Activated CD4-positive, alpha-beta T cell treated with anti-CD3 and anti-CD28 coated beads for 36 hours (primary cell): ENCODE measurements at places on chromosomes 3 and 15. TPM values are rescaled to one million over a fixed set of nuclear protein-coding genes. Genes with fewer than 3 reads are reported as not detected.
A peak's percentile ranks its signal among the peaks of the same experiment; 100 is the strongest.

DNA sequence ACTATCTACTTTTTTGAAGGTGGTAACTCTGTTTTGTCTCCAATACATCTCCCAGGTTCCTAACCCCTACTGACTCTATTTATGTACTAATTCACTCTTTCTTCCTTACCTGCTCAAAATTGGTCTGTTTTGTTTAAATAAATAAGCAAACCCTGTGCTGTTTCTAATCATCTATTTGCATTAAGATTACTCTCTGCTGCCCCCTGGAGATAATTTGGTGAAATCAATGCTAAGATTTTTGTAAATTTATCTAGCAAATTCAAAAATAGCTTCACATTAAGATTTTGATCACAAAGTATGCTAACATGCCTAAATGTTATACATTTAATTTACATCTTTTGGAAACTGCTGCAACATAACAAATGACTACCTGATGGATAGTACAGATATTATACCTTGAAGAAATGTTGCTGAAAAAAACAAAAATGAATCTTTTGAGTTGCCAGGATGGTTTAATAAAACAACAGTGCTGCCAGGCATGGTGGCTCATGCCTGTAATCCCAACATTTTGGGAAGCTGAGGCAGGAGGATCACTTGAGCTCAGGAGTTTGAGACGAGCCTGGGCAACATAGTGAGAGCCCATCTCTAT is 4.4 kb upstream of the CD200R1 start:
- no peak for DNase-seq

Gene FBXO40
- total RNA-seq: not detected

Gene IGF2BP2
- total RNA-seq: 0.55 TPM

Gene CELF6
- 0.37 TPM for total RNA-seq

DNA sequence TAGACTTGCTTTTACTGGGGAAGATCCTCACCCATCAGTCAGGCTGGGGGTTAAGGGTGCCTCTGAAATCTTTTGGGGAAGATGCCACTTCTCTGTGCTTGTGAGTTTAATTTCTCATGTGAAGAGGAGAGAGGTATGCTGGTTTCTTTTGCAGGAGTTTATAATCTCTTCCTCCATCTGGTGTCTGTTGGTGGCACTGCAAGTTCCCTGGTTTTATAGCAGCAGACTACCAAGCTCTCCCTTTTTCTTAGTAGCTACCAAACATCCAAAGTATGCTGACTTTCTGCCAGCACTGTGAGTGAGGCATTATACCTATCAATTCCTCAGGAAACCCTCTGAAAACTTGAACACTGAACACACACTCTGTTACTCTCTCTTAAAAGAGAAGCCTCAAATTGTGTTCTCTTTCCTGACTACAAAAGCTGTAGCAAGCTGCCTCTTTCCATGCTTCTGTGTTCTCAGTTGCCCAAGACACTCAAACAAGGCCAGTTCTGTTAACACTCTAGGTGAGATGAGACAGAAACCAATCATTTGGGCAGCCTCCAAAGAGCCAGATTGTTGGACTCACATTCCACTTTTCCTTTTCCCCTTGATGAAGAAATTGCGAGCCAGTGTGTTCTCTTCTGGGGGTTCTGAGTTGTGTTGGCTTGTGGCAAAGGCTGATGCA is 299.5 kb downstream of the GAP43 start:
- DNase-seq: no peak

DNA sequence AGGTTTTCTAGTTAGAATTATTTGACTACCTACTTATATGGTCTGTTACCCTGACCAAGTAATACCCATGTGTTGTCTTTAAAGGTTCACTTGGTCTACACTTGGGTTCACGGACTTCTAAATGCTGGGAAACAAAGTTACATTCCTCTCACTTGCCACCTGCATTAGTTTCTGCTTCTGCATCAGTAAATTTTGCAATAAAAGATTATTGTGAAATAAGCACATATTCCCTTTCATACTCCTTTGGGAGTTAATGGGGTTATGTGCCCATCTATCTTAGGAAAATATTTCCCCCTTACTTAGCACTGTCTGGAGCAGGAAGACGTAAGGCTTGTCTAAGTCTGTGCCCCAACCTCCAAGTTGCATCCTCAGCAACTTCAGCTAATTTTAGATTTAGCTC is 160.7 kb downstream of the FRMD5 start:
- DNase-seq: no peak

DNA sequence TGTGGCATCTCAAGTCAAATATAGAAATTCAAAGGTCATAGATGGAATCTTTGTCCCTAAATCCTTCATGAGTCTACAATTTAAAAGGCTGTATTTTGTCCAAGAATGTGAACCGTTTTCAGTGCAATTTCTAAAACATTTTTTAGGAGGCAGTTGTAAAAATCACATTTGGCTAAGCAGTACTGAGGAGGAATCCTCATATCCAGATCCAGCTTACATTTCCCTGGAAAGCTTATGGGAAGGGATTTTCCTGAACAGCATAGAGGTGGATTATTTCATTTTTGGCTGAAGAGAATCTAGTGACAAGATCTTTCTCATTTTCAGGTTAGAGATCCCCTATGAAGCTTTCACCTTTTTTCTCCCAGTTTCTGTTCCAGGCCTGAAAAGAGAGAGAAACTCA is 178.4 kb downstream of the POLR2M start:
- no peak for DNase-seq

DNA sequence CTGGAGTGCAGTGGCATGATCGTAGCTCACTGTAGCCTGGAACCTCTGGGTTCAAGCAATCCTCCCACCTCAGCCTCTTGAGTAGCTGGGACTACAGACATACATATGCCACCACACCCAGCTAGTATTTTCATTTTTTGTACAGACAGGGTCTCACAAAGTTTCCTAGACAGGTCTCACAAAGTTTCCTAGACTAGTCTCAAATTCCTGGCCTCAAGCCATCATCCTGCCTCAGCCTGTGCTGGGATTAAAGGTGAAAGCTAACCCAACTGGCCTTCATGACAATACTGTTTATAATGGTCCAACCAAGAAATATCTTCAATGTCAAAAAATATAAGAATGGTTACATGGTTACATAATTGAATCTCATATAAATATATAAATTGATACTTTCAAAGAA is 24.0 kb downstream of the GPR176 start:
- no peak for DNase-seq

DNA sequence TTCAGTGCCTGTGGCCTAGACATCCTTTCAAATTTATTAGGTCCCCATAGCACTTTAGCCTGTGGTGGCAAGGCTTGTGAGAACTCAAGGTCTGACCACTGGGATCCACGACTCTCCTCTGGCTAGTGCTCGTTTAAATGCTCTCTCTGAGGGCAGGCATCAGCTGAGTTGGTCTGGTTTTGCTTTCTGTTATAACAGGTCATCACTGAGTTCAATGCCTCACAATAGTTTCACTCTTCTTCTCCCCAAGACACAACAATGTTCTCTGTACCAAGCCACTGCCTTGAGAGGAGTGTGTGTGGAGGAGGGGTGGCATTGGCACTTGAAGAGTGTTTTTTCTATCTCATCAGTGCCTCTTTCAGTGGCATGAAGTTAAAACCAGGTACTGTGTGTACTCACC is 7.6 kb downstream of the OR5K4 start:
- DNase-seq: no peak

Gene C3orf49
- not detected for total RNA-seq

DNA sequence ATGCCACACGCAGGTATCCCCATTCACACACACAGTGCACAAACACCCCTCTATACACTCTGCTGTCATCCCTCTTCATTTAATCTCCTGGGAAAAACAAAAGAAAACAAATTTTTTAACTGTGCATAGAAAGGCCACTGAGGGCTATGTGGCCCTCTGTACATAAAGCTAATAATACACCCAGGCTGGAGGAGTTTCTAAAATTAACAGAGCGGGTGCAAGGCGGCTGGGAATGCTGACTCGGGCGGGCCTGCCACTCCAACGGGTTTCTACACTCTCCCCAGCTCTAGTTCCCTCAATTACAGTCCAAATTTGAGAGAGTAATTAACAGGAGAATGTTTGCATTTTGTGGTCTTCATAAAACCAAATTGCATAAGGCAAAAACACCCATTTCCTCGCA is 23.1 kb downstream of the HCN4 start:
- no peak for DNase-seq

DNA sequence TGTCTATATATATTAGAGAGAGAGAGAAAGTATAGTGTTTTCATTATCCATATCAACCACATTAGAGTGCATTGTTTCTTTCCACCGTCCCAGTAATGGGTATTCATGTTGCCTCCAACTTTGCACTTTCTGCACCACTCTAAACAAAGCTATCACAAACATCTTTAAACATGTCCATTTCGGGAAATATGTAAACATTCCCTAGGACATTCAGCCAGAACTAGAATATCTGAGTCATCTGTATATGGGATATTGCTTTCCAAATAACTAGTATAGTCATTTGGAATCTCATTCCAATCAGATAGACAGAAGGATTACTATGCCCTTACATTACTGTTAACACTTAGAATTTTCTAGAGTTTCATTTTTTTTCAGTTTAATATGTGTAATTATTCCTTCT is 914.9 kb upstream of the EPHA6 start:
- no peak for DNase-seq

GRCh38 chr15:55673287-55673686 is 69.7 kb downstream of the PRTG start:
- no peak for DNase-seq

Gene NCBP2
- total RNA-seq: 94.8 TPM

DNA sequence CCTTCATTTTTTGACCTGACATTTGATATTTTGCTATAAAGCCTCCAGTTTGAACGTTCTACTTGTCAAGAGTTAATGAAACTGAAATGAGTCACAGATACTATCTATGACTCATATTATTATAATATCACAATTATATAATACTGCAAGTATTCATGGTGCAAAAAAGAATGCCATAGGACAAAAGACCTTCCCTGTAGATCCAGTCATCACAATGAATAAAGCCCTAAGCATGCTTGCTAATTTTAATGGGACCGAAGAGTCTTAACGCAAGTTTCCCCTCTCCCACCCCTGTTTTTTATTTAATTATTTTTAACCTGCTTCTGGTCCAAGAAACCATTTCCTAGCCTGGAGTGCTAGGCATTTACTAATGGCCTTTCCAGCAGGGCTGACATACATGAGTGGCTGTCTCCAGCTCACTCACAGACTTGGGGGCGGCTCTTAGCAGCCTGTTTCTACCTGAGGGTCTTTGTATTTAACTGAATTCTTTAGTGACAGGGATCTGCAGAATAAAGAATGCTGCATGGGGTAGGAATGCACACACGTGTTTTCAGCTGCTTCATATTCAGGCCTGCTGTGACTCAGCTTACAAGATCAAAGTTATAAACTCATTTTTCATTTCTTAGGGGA is 61.2 kb downstream of the THBS1 start:
- no peak for DNase-seq

- no peak for DNase-seq
These were observed 106.6 kb downstream of the SEMA5B start for GRCh38 chr3:122920986-122921385.

- DNase-seq: no peak
These were observed 74.6 kb upstream of the BNC1 start for GRCh38 chr15:83358972-83359564.

DNA sequence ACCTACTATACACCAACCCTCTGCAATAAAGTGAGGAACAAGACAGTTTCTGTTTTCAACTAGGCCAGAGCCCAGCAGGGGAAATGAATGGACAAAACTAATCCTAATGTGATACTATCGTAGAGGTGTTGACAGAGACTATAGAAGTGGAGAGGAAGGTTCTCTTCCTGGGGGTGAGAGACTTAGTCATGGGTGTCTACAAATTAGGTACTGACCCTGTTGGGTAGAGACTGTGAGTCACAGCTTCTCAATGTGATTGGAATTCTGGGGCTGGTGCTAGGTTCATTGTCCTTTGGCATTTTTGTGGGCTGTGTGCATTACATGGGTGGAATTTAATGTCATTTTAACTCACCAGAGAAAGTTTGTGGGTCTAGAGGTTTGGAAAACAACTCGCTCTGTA is 79.3 kb downstream of the ADAMTSL3 start:
- no peak for DNase-seq

Gene TGM5
- total RNA-seq: not detected

DNA sequence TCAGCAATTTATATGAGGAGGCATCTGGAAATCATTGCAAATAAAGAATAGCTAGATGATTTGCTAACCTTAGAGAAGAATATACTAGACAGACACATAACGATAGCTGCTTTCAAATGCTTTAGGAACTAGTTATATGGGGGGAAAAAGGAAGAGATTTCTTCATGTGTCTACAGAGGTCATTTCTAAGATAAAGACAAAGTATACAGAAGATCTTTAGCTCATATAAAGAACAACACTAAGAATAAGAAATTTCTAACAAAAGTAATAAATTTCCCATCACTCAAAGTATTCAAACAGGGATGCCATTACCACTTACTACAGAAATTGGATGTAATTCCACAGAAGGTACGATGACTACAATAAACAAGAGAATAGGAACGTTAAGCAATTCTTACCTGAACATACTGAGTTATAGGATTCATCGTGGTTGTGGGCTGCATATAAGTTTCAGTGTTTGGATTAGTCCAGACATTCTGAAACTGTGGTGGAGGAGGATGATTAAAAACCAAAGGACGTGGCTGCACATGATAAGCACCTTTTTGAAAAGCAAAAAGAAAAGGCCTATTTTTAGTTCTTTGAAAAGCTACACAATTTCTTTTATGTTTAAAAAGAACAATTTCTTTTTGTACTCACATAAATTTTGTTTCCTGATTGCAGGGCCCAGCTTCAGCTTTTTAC is 8.7 kb downstream of the DAZL start:
- DNase-seq: peak; percentile 59

GRCh38 chr3:53426918-53427317 is 67.5 kb upstream of the CACNA1D start:
- no peak for DNase-seq

DNA sequence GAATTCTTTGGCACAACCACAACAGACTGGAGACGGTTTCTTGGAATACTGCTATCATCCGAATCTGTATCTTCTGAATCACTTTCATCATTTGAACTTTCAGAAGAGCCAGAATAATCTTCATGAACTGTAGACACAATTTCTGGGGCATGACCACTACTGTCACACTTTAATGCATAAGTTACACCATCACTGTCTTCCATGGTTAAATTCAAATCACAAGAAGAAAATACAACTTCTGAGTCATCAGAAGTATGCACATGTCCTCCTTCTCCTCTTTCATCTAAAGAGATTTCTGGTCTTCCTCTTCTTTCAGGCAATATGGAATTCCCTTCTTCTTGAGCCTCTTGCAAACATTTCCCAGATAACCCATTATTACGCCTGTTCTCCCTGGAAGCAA is 42.5 kb downstream of the SETD2 start:
- no peak for DNase-seq

DNA sequence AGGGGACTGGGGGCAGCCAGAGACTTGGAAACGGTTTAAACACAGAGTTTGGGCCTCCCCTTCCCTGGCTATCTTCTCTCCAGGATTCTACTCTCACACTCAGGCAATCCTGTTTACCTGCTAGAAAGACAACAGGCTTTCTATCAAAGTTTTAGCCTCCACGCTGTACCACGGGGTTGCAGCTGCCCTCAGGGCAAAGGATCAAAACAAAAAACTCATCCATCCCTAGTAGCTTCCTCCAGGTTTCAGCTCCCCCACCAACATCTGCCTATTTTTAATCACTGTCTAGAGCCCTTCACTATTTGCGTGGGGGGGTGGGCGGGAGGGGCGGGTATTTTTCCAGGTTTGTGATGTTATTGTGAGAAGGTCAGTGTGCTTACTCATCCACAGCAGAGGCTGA is 286.8 kb upstream of the TRIM42 start:
- DNase-seq: no peak

Gene TAGLN3
- 3.2 TPM for total RNA-seq

GRCh38 chr15:89652131-89652530 is 3.1 kb downstream of the KIF7 start:
- no peak for DNase-seq
